ENCODE measurements at places on chromosomes 1 and 21.

DNA sequence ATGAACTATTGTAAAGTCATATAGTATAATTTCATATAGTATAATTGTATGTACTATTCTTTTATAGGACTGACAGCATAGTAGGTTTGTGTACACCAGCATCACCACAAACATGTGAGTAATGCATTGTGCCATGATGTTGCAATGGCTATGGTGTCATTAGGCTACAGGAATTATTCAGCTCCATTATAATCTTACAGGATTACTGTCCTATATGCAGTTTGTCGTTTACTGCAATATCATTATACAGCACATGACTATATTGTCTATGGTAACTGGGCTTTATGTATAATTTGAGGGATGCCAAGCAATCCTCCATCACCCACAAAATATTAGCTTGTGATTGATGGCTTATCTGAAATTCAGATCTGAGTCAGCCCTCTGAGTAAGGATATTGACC lies 54.2 kb upstream of the PBX1 start:
- no peak for DNase-seq

GRCh38 chr1:210786546-210786945 lies 347.4 kb downstream of the KCNH1 start:
- DNase-seq = no peak

DNA sequence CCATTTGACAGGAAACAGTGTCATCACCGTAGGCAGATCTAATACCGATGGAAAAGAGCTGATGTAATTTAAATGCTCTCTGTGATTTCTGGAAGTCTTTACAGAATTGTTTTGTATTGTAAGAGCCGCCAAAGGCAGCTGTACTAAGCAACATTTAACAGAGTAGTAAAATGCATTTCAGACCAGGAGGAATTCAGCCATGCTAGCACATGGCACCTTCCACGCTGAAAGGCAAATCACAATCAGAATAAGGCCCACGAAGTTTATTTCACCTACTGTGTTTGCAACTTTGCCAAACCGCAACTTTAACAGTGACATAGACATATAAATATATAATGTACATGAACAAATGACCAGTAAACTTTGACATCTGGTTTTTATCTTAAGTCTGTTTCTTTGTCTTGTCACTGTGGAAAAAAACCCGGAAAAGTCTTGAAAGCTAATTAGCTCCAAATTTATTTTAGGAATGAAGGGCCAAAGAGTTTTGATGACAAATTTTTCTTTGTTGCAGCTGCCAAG lies 26.1 kb upstream of the DISC1 start:
- DNase-seq = no peak

DNA sequence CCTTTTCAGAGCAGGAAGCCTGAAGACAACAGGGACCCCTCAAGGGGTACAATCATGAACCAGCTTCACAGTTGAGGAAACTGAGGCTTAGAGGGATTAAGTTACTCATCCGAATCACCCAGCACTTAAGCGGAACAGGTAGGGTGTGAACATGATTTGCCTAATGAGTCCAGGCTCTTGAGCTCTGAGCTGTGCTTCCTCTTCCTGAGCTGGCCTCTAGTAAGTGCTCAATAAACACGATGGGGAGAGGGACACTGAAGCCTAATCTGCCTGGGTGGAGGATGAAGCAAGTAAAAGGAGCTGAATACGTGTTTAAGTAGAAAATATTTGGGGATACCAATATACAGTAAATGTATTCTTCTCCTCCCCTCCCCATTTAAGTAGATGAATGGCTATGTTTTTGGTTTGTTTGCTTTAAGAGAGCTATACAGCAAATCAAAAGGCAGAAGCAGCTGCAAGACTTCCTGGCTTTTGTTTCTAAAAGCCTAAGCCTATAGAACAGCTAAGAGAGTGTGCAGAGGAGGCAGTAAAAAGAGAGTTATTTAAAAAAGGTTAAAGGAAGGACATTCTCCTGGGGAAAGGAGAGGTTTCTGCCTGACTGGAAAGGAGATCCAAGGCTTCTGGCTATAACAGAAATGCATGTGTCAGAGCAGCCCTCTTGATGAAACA lies 20.5 kb downstream of the STPG1 start:
- no peak for DNase-seq
